ENCODE measurements at places on chromosomes 5 and 9.

- DNase-seq, result no peak
These were observed 46.9 kb upstream of the TCERG1 start for GRCh38 chr5:146400201-146400600.

DNA sequence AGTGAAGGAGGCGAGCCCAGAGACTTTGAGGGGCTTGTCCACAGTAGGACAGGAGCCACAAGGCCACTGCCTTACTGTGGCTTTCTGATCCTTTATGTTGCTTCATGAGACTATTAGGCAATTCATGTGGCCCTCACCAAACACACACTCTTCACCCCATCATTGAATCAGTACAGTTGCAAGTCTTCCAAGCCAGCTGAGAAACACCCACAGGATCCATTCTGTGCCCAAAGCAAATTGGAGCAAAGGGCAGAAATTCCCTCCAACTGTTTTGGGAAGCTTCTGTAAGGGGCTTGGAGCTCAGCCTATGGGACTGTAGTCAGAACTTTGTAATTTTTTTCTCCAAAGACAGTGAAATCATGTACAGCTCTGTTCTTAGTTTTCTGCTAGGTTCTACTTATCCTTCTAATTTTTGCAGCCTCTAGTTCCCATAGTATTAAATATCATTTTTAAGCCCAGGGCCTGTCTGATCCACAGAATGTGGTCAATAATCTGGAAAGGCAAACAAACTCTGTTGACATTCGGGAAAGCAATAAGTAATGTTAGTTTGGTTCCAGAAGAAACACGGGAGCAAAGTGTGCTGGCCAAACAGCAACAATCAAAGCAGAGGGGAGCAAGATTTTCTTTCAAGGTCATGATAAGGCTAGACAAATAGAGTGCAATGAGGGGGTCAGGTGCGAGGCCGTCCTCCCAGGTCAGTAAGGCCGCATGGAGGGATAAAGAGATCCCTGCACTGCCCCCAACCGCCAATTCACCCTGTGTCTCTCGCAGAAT lies 47.0 kb downstream of the UBE2QL1 start:
- DNase-seq, result no peak

DNA sequence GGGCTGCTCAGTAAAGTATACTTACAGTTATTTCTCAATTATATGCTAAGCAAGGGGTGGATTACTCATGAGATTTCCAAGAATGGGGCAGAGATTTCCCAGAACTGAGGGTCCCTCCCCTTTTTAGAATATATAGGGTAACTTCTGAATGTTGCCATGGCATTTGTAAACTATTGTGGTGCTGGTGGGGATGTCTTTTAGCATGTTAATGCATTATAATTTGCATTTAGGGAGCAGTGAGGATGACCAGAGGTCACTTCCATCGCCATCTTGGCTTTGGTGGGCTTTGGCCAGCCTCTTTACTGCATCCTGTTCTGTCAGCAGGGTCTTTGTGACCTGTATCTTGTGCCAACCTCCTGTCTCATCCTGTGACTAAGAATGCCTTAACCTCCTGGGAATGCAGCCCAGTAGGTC lies 35.5 kb downstream of the TTC1 start:
- DNase-seq, result no peak

- no peak for DNase-seq
These were observed 2.9 kb downstream of the AGPAT2 start for GRCh38 chr9:136684339-136684738.

DNA sequence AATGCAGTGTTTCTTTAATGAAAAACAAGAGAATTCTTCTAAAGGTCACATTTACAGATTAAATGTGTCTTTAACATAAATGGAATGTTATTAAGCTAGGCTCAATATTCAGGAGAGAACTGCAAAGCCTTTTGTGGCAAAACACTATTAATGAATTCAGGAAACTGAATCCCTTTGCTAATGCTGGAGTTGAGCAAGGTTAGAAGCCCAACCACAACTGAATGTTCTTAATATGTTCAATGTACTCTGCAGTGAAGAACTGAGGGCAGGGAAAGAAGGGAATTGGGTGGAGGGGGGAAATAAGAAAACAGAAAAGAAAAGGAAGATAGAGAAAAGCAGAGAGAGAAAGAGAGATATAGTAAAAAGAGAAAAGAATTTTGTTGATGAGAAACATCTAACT lies 276.7 kb upstream of the TMEM161B start:
- DNase-seq, result no peak

GRCh38 chr5:8363138-8363537 lies 494.2 kb downstream of the MTRR start:
- DNase-seq, result no peak

All from caudate nucleus (tissue), 63 donors.